Mesendoderm (in vitro differentiated cells): ENCODE measurements at places on chromosomes 5 and 9.

DNA sequence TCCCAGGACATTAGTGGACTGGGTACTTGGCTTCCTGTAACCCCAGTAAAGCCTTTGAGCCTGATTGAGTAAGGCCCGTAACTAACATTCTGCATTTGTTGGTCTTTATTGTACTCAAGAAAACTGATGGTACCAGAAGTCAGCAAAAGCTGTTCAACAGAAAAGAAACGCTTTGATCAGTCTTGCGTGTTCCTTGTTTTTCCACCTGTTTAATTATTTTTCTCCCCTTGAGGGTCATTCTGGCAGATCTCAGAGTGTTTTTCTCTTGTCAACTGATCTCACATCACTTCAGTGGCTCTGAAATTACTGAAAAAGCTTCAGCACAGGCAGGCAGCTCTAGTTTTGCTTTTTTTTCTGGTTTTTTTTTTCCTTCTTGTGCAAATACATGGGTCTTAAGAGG, 6.1 kb upstream of the TMEM268 start:
- no peak for DNase-seq

- DNase-seq = peak; percentile 43
Measured at GRCh38 chr9:18052060-18052459, 421.9 kb upstream of the ADAMTSL1 start.

GRCh38 chr5:114898602-114899001, 271.1 kb downstream of the TRIM36 start:
- DNase-seq = peak; percentile 57

- DNase-seq = peak; percentile 95
Measured at GRCh38 chr9:128001779-128002298, 21.1 kb upstream of the EEIG1 start.

DNA sequence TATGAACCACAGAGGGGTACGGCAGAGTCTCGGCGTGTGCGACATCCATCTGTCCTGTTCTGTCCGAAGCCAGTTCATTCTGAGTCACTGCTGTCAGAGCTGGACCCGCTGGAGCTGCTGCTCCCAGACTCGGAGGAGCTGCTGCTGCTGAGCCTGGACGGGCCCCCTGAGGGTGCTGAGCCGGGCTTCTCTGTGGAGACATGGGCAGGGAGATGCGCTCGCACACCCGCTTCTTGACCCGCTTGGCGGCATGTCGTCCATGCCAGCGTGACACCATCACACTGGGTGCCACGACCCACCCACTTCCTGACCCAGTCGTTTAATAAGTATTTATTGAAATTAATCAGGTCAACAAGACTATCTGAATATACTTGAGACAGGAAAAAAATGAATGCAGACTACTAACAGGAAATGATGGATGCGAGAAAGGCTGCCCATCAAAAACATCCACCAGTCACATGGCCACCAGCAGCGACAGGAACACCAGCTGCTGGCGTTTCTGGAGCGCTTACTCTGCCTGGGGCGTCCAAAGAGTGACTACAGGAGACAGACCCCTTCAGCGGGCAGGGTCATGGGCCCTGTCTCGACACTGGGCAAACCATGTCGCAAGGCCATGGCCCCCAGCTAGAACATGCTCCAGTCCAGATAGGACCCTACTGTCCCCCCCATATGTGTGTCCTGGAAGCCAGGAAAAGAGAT, 8.4 kb downstream of the BRD3OS start:
- no peak for DNase-seq

GRCh38 chr5:122264610-122265009, 47.4 kb upstream of the SNCAIP start:
- peak; percentile 12 for DNase-seq

DNA sequence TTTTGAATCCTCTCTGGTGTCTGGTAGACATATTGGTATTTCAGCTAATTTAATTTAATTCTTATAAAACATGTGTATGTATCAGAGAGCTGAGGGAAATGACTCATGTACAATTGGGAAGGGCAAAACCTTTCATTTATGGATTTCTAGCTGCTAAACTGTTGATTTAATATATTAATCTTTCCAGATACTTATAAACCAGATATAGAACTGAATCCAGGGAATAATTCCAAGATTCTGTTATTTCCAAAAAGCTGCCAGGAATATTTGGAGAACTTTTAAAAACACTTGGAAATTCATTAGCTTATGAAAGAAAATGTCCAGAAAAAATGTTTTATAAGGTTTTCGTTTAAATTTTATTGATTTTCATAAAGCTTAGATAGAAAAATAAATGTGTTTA, 295.5 kb downstream of the YTHDC2 start:
- no peak for DNase-seq

DNA sequence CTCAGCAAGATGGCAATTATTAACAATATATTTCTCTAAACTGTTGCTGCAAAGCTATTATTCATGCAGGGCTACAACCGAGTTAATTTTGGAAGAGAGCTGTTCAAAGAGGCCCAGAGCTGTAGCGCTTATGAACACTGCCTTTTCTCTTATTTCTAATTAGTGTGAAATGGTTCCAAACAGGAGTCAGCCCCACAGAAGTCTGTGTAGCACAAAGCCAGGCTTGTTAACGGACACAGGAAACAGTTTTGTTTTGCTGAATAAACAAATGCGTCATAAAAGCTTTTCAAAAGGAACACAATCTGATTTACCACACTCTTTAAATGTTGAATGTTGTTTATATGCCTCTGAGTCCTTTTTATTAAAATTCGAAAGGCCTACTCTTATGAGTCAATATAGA, 396.5 kb downstream of the ANXA1 start:
- DNase-seq = no peak

GRCh38 chr5:130102375-130102774, 198.1 kb downstream of the CHSY3 start:
- DNase-seq = no peak
